NCI-H1694 (cell line): ENCODE measurements at places on chromosomes 4 and X.

DNA sequence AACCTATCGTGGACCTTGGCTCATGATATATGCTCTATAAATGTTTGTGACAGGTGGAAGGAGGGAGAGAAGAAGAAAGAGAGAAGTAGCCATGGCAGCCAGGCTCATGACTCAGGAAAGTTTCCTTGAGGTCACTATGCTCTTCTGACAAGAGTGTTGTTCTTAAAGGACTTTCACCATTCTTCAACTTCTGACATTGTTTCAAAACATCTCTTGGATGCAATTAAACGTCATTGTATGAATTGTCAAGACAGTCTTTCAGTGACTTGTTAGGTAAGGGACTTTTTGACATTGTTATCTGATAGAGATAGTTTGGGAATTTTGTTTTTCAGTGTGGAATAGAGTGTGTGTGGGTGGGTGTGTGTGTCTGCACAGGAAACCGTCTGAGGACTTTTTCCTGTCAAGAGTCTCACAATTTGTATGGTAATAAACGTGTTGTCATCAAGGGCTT lies 617.0 kb downstream of the MID1IP1 start:
- no peak for DNase-seq

GRCh38 chr4:20844311-20844710 lies 144.1 kb downstream of the PACRGL start:
- no peak for DNase-seq

GRCh38 chr4:15238720-15239119 lies 189.1 kb upstream of the C1QTNF7 start:
- no peak for DNase-seq

GRCh38 chr4:20271950-20272349 lies 20.2 kb downstream of the SLIT2 start:
- no peak for DNase-seq

GRCh38 chrX:7586126-7586525 lies 256.8 kb upstream of the VCX start:
- DNase-seq: no peak

DNA sequence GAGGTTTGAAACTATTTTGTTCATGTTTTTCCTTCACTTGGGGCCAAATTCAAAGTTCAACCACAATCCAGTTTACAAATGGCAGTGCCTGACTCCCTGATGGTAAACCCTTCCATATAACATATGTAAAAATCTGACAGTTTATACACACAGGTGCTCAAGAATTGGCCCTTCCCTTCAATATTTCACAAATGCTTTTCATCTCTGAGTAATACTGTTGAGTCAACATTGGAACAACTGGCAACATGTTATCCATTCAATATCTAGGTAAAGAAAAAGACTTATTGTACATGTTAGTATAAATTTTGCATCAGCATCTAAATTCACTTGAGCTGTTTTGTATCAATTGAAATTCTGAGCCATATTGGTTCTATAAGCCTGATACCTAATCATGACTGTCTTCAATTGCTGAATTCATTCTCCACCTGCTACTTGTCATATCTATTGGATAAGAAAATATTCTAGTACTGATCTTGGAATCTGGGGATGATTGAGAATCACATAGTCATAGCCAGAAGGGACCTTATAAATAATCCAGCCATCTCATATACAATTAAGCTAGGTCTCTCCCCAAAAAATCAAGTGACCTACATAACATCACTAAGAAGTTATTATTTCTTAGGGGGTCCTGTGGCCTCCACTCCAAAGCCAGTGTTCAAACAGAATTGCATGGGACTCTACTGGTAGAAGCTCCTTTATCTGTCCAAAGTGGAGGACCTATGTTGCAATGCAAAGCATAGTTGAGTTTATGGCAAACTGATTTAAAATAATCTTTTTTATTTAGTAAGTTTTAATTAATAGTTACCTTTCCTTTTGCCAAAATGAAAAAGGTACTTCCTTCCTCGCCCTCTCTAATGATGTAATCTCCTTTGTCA lies 61.9 kb downstream of the PRKG2 start:
- DNase-seq: no peak
